ENCODE measurements at places on chromosomes 11 and 22.

GRCh38 chr11:118895093-118896039 lies 11.7 kb downstream of the CXCR5 start:
- DNase-seq, result no peak

DNA sequence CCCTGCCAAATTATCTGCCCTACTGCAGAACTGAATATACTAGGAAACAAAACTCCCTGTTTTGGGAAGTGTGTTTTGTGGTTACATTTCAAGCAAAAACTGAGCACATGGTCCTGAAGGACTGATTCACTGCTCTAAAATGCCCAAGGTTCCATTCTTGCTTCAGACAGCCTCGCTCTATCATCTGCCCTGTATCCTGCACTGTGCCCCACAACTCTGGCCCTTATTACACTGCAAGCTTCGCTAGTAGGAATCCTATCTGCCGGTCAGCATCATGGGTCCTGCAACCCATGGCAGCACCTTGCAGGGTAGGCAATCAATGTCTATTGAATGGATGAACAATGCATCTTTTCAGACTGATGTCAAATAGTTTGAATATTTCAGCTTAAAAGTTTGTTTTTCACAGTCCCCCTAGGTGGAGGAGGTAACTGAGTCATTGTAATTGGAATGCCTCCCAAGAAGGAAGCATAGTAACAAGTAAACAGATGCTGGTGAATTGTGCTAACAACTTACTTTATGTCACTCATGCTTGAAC lies 21.3 kb downstream of the LAYN start:
- DNase-seq, result no peak

DNA sequence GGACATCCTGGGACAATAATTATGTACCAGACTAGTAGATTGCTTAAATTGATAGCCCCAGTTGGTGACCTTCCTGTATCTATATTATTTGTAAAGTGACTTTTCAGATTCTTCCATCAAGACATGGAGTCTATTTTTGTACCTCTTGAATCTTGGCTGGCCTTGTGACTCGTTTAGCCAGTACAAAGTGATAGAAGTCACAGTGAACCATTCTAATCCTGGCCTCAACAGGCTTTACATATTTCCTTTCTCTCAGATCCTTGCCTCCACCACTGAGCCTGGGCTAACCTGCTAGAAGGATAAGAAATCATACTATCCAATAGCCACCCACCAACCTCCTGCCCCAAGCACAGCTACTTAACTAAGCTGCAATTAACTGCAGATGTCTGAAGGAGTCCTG lies 37.5 kb upstream of the SLC6A5 start:
- no peak for DNase-seq

DNA sequence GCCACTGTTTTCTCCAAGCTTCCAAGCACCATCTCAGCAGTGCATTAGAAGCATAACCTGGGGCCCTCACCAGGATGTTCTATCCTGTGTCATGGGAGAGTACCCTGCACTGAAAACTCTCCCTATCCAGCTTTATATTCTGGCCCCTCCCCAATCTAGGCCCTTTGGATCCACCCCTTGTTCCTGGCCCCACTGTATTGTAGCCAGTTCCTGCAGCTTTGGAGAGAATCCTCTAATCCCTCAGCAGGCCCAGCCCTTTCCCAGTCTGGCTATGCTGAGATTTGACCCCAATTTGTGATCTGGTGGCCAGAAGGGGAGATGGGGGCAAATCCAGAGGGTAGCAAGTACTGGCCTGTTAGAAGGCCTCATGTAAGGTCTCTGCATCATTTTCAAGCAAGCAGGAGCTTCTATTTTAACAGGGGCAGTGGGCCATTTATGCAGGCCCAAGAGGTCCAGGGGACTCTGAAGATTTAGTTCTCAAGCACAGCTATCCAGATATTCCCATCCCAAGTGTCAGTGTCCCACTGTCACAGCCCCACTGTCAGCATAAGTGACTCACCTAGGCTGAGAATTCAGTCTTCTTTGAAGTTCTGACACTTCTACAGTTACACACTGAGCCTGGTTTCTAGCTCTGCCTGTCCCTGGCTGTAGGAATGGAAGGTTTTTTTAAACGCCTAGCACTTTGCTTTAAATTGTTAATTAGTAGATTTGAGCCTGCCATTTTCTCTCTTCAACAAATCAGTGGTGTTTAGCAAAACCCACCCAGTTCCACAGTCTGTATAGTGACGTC lies 589.5 kb upstream of the CADM1 start:
- DNase-seq, result no peak

DNA sequence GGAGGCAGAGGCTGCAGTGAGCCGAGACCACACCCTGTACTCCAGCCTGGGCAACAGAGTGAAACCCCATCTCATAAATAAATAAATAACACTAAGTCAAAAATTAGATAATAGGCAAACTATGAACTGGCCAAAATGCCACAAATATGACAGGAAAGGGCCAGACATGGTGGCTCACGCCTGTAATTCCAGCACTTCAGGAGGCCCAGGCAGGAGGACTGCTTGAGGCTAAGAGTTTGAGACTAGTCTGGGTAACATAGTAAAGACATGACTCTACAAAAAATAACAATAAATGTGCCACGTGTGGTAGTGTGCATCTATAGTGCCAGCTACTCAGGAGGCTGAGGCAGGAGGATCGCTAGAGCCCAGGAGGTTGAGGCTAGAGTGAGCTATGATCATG lies 19.9 kb downstream of the SEC14L6 start:
- no peak for DNase-seq

DNA sequence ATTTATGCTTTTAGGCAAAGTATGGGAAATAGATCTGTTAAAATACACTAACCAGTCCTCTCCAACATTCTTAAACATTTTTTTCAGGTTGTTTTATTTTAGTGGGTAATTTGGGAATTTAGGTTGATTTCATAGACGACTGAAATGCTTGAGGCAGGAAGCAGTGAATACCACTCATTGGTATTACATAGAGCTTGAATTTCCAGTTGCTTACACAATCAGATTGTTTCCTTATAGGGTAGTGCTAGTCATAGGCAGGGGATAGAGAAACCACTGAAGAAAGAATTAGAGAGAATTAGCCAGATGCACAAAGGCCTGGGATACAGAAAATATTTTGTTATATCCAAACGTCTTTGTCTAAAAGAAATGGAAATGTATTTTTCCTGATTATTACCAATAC lies 23.9 kb upstream of the LYVE1 start:
- no peak for DNase-seq

- DNase-seq, result no peak
Observed at GRCh38 chr11:97865424-97866012, 1155.2 kb upstream of the CNTN5 start.

- no peak for DNase-seq
Observed at GRCh38 chr11:32079553-32079952, 11.3 kb upstream of the RCN1 start.

GRCh38 chr22:49076300-49077035 lies 751.2 kb downstream of the BRD1 start:
- DNase-seq, result no peak

- no peak for DNase-seq
Observed at GRCh38 chr11:36558571-36559413, 9.0 kb upstream of the RAG1 start.

DNA sequence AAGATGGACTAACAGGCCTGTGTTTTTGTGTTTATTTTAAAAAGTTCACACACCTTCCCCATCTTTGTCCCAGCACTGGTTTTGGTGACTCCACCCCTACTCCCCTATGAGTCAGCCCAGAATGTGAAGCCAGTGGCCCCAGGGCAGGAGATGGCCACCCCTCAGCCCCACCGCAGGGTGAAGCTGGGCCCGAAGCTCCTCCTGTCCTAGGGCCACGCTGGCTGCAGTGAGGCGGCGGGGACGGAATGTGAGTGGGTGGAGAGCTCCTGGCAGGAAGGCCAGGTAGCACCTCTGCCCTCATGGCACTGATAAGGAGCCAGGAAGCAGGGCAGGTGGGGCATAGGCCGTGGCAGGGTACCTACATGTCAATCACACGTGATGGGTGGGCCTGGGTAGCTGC lies 39.9 kb downstream of the SGSM3 start:
- DNase-seq, result no peak

DNA sequence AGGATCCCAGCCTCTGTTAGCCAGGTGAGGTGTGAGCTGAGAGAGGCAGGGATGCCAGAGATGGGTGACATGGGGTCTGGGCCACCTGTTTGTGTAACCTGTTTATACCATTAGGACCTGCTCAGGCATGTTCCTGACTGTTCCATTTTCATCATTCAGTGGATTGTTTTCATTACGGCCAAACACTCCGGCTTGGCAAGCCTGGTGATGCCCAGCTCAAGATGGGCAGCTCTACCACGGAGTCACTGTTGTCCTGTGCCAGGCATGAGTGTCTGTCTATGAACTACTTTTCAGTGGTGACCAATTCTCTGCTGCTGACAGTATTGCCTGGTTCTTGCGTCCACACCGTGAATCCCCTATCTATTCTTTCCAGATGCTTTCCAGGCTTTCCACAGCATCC lies 71.5 kb upstream of the SLC22A12 start:
- no peak for DNase-seq

DNA sequence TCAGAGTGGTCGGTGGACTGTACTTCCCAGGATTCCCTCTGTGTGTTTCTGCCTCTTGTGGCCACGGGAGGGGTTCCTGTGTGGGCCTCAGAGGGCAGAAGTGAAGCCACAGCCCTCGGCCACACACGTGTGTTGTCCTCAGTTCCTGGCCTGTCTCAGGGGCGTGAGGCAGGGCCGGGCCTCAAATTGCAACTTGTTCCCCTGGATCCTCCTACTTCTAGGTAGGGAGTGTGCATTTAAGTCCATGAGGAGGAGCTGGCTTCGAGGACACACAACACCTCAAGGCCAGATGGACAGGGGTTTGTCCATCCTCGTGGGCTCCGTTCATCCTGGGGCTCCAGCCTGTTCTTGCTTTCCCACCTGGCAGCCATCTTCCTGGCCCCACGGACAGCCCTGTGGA lies 573.0 kb downstream of the TBC1D22A start:
- DNase-seq, result no peak

- DNase-seq, result no peak
Observed at GRCh38 chr11:34970480-34970879, 54.1 kb downstream of the PDHX start.

DNA sequence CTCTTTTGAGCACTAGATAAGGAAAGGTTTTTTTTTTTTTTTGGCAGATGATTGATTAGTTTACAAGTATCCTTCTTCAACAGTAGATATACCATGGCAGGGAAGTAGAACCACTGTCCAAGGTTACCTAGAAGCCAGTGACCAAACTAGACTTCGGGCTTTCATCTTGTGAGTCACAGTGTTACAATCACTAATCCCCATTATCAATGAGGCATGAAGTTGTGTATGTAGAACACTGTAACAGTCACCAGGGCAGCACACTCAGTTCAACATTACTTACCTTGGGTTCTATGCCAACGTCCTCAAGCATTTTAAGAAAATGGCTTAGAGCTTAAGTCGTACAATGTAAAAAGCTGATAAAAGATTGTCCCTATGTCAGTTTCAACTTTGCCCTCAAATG lies 430.9 kb downstream of the ETS1 start:
- DNase-seq, result no peak

GRCh38 chr11:47566149-47566698 lies 825 bp downstream of the PTPMT1 start:
- no peak for DNase-seq

GRCh38 chr22:36369922-36370791 lies 17.6 kb downstream of the MYH9 start:
- no peak for DNase-seq

GRCh38 chr11:12478743-12479142 lies 101.4 kb downstream of the PARVA start:
- DNase-seq, result no peak

GRCh38 chr11:76234021-76234415 lies 27.7 kb upstream of the WNT11 start:
- DNase-seq, result no peak

GRCh38 chr22:35899736-35900135 lies 128.9 kb downstream of the RBFOX2 start:
- no peak for DNase-seq

GRCh38 chr11:8310743-8311298 lies 47.1 kb upstream of the LMO1 start:
- DNase-seq, result no peak

DNA sequence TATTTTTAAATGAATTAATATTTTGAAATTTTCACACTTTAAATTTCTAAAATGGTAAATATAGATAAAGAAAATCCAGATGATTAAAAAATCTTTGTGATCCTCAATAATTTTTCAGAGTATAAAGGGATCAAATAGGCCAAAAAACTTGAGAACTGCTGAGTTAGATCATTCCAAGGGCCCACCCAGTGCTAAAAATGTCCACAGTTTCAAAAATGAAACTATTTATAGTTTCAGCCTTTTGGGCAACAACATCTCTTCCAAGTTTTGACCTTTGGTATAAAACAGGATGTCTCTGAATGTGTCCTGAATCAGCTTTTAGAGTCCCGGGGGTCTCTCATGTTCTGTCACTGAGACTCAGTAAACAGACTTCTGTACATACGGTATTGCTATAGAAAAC lies 20.9 kb upstream of the BAIAP2L2 start:
- DNase-seq, result no peak

- DNase-seq, result no peak
Observed at GRCh38 chr11:18063125-18063524, 17.1 kb upstream of the TPH1 start.

- DNase-seq, result no peak
Observed at GRCh38 chr22:19055801-19056200, 66.4 kb downstream of the DGCR2 start.

GRCh38 chr22:39316440-39317083 lies 2.9 kb downstream of the RPL3 start:
- DNase-seq, result peak; percentile 56

GRCh38 chr22:42842658-42843370 lies 14.3 kb downstream of the ARFGAP3 start:
- DNase-seq, result no peak

GRCh38 chr22:49042877-49043859 lies 784.5 kb downstream of the BRD1 start:
- DNase-seq, result no peak

GRCh38 chr11:20536784-20537183 lies 62.6 kb upstream of the SLC6A5 start:
- no peak for DNase-seq

DNA sequence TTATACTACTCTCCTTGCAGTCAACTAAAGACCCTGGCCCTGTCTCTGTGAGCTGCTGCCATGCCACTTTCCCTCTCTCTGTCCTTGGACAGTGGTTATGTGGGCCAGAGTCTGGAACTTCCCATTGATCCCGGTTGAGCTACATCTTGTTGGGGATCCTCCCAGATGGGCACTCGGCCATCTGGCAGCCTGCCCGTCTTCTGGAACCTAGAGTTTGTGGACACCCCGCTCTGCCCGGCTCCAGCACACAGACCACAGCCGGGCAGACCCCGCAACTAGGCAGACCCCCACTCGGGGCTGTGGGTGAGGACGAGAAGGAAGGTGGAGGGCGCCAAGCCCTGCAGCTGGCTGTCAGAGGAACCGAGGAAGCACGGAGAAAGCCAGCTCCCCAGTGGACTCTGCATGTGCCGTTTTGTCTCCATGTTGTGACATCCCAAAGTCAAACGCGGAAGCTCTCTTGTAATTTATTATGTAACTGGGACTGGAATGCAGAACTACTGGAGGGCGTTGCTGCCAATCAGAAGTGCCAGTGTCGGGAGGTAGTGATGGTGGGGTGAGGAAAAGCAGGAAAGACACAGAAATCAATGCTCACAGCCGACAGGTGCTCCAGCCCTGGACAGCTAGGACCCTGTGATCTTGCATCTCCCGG lies 207.7 kb downstream of the CEP164 start:
- DNase-seq, result no peak

Data from left renal cortex interstitium (tissue), 4 donors.